ENCODE measurements at places on chromosomes 5 and 9.

GRCh38 chr5:14236757-14237156 is 93.6 kb downstream of the TRIO start:
- no peak for DNase-seq

DNA sequence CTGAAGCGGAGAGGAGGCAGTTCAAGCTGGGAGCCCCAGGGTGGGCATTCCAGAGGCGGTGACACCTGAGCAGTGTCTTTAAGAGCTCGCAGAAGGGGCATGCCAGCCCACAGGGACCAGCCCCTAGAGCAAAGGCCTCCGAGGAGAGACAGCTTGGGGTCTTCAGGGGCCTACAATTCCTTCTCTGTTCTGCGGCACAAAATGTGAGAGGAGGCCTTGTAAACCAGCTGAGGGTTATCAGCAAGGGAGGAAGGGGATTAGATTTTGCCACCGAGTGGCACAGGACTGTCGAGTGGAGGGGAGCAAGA is 505 bp upstream of the SIGMAR1 start:
- DNase-seq, result no peak

GRCh38 chr9:97895211-97895610 is 27.1 kb downstream of the TRMO start:
- no peak for DNase-seq

DNA sequence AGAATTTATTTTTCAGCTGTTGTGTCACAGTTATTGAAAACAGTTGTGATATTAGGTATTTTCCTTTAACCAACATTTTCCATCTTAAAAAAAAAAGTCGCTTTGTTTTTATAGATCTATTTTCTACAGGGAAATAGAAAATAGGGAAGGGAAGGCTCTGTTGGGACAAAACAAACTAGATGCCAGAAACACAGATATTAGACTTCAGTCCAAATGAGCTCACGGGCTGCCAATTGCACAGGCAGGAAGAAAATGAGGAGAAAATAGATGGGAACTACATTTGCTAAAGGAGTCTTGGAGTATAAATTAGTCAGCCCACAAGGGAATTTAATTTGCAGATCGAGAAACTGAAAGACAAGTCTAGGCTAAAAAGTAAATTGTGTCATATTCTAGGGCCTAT is 21.4 kb upstream of the ISOC1 start:
- DNase-seq, result no peak

DNA sequence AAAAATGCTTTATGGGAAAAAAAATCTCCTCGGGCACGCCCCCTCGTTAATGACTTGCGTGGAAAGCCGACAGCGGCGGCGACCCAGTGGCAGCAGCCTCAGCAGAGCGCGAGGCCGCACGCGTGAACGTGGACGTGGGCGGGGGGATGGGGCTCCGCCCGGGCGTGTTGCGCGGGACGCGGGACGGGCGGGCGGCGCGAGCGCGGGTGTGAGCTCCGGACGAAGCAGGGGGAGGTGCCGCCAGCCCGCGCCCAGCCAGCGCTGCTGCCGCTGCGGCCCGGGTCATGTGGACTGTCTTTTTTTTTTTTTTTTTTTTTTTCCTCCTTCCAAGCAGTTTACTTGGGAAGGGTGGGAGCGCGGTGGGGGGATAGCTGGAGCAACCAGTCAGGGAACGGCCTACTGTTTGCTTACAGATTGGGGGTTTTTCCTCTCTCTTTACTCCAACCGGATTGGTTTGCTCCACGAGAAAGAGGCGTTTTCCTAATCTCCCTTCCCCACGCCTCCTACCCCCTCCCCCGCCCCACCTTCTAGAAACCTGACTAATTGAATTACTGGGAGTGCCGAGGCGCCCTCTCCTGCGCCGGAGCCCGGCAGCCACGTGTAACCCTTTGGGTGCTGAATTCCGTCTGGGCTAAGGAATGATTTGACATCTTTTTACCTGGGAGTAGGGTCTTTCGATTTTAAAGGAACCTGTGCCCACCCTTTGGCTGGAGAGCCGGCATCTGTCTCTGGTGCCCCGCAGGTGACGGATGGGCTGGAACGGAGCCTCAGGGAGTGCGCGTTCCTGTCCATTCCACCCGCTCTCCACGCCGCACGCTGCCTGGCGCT is 1.7 kb upstream of the EFNA5 start:
- no peak for DNase-seq

GRCh38 chr5:133520991-133521706 is 91.2 kb downstream of the FSTL4 start:
- no peak for DNase-seq

- no peak for DNase-seq
Observed at GRCh38 chr5:78659114-78659513, 10.5 kb upstream of the LHFPL2 start.

DNA sequence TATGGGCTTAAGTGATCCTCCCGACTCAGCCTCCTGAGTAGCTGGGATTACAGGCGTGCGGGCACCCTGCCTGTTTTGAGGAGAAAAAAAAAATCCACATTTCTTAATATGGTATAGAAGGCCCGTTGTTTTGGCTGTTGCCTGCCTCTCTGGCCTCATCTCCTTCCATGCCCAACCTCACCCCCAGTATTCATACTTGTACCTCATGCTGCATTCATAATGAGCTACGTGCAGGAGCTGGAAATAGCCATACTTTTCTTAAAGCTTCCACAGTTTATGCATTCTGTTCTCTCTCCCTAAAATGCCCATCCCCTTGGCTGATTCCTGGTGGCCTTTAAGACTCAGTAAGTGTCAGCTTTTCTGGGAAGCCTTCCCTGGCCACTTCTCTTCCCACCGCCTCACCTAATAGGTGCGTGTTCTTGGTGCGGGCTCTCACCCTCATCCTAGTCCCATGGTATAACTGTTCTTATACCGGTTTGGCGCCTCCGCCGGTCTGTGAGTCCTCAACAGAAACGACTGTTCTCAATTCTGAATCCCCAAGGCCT is 2.1 kb upstream of the TPM2 start:
- DNase-seq, result no peak

DNA sequence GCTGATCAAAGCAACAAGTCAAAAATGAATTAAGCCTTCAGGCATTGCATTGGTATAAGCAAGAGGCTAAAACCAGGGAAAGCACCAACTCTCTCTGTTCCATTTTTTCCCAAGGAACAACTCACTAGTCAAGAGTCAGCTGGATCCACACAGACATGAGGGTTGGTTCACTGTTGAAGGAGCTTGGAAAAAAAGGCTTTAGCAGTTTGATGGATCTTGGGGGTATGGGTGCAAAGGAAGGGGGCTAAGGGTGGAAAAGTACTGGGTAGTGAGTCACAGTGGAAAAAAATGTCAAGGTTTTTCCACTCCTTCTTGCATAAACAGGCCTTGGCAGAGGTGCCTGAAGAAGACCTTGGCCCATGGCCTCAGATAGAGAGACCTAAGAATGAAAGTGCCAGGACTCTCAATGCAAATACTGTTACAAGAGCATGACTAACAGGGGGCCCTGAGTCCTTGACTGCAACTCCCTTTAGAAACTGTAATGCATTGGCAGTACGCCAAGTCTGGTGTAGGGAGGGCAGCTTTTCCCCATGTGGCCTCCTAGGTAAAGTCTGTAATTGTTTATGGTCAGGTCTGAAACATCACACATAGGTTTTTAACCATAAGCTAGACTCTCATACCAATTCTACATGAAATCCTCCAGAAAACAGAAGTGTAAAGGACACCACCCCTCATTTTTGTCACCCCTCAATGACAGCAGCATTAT is 23.7 kb downstream of the ACTL7A start:
- DNase-seq, result peak; percentile 15

GRCh38 chr9:111094433-111094924 is 56.2 kb upstream of the LPAR1 start:
- DNase-seq, result no peak

GRCh38 chr5:15260356-15261268 is 239.4 kb upstream of the FBXL7 start:
- no peak for DNase-seq

GRCh38 chr9:137189297-137190295 is 1.1 kb downstream of the SSNA1 start:
- no peak for DNase-seq

GRCh38 chr5:131634666-131634995 is 398 bp downstream of the RAPGEF6 start:
- DNase-seq, result peak; percentile 19

- DNase-seq, result no peak
Observed at GRCh38 chr9:81993656-81994055, 5.1 kb downstream of the SPATA31D1 start.

DNA sequence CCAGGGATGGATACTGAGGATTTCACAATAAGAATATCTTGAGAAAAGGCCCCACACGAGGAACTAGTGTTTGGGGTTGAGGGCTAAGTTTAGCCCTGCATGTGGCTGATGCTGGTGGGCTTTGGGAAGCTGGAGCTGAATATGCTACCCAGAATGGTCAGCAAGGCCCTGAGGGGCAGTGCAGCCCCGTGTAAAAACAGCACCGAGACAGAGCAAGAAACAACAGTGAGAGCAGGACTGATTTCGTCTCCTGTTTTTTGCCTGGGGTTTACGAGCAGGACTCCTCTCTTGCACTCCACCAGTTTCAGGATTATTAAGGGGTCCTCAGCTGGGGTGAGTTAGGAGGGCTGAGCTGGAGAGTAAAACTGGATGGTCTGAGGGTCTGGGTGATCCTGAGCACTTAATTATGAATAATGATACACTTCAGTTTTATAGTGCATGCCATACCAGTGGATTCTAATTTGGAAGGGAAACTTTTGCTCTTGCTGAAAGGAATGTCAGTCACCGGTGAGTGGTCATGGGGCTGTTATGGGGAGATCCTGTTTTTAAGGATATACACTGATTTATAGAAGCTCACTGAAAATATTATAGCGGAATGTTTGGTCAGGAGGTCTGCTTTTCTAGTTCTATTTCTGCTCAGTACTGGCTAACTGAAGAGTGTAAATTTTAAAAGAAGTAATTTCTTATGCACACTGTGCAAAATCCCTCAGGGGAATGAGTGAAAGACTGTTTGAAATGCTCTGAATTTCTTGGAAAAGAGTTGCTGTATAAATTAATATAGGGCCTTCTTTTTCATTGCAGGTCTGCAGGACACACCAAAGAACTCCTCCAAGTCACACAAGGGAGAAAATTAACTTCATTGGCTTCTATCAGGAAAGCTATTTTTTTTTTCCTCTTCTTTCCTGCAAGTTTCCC is 42.7 kb upstream of the NFIB start:
- no peak for DNase-seq

DNA sequence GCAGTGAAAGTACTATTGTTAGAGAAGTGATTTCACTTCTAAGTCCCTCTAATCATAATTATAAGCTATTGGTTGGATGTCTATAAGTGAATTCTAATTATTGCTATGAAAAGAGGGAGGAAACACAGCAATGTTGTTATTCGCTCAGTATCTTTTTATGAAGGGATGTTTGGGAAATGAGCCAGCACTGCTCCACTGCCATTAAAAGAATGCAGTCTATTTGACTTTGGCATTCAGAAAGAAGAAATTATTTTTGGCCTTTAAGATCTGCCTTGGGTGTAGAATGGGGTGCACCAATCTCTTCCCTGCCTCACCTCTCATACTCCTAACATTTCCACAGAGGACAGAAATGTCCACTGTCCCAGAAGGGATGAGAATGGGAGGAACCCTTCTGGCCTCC is 332.0 kb downstream of the SPATA31D1 start:
- DNase-seq, result no peak

DNA sequence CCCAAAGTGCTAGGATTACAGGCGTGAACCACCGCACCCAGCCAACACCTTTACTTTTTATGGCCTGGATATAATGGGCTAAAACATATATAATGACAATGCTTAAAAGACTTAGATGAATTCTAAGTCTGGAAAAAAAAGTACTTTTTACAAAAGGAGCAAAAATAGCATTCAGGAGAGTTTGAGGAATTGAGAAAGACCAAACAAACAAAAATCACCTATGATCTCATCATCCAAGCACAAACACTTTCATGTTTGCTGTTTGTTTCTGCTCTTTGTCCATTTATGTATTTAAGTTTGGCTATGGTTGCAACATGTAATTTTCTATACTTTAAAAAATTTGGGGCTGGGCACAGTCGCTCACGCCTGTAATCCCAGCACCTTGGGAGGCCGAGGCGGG is 54.8 kb upstream of the RIC1 start:
- no peak for DNase-seq

DNA sequence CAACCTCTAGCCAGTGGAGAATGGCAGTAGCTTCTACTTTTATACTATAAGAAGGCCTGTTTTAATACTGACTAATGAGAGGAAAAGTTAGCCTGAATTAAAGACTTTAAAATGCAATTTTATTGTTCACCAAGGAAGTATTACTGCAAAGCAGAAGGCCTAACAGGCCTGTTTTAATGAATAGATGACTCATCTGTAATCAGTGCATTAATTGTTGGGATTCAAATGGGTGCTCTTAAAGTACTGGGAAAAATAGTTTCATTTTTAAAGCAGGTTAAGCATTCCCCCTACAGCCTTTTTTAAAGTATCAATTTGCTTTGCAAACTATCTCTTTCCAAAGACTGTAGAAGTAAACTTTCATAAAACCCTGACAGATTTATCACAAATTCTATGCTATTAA is 147.7 kb downstream of the SIL1 start:
- DNase-seq, result no peak

GRCh38 chr9:86549401-86549811 is 195.2 kb upstream of the TUT7 start:
- no peak for DNase-seq

DNA sequence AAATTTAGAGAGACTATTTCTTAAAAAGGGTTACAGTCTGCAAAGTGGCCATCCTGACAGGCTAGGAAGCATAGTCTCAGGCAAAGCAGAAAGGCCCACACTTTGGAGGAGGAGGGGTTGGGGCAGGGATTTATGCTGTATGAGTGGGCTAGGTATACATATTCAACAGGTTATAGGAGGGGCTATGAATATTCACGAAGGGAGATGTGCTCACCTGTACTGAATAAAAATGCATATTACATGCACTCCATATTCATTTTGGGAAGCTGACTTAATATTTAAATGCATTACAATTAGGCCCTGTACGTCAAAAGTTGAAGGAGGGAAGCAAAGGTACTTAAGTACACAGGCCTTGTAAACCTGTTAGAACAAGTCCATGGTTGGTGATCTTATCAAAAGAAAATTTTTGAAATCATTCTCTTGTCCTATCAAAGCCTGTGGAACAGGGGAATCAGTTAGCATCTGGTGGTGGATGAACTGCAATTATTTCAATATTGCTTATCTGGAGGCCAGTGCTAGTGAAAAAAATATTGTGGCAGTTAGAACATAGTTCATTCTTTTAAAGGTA is 1.6 kb downstream of the CENPP start:
- DNase-seq, result no peak

DNA sequence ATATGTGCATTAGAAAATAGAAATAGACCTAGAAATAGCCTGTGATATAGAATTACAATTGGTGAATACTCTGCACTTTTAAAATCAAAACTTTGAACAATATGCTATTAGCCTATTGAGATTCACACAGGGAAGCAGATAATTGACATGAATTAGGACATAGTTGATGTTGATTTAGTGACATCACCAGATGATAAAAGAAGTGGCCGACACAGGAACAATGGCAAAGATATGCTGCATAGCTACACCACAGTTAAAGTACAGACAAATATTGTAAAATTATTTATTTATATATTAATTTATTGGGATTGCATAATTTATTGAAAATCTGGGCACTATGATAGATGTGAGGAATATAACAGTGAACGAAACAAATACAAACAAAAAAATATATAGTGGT is 261.5 kb upstream of the CCNH start:
- DNase-seq, result no peak

GRCh38 chr9:99680191-99680590 is 141.5 kb upstream of the NR4A3 start:
- no peak for DNase-seq

GRCh38 chr5:171459839-171460238 is 40.4 kb downstream of the FGF18 start:
- DNase-seq, result no peak
